ENCODE measurements at places on chromosomes 3 and 15.

DNA sequence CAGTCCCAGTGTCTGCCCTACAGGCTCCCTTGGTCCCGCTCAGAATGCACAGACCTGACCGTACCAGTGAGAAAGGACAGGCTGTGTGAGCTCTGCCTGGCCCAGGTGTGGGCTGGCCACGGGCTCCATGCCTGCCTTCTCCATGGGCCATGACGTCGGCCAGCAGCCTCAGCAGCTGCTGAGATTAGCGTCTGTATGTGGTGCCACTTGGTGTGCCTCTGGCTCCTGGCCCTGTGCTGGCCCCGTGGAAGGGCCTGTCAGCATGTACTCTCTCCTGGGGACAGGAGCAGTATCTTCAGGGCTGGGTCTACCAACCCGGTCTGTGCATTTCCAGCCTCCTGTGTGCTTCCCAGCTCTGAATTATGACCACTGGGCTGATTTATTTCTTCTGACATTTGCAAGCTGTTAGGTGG lies 25.7 kb downstream of the KLF13 start:
- DNase-seq = no peak

DNA sequence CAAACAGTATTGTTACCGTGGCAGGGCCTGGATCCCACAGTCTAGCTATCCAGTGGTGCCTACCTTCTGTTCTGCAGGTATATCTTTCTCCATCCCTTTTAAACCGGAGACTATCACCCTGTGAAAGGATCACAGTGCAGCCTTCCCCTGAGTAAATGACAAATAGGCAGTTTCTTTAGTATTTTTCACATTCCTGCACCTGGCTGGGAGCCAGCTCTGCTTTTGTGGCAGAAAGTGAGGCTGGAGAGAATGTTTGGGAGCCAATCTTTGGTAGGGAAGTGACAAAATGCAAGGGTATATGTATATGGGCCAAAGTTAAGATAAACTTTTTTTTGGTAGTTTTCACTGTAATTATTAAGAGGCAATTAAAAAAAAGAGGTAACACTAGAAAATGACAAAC lies 54.8 kb downstream of the ARHGEF26 start:
- no peak for DNase-seq

- no peak for DNase-seq
Measured at GRCh38 chr3:86801921-86802320, 189.0 kb downstream of the VGLL3 start.

DNA sequence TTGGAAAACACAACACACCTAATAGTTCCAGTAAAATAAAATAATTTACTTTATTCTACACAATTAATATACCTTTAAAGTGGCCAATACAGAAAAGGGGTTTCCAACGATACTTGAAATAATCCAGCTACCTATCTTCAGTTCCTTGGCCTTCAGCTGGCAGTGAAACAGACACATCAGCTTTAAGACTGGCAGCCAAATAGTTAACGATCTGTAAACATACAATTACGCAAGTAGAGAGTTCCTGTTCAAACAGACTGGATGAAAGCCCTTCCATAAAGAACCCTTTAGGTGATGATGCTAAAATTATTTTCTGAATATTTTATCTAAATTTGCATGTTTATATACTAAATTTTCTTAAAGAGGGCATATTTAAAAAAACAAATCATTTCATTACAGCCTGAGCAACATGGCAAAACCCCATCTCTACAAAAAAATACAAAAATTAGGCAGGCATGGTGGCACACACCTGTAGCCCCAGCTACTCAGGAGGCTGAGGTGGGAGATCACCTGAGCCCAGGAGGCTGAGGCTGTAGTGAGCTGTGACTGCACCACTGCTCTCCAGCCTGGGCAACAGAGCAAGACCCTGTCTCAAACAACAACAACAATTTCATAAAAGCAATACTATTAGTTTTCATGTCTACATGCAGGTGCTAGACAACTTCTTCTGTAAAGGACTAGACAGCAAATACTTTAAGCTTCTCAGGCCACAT lies 12.9 kb downstream of the DYNC1LI1 start:
- DNase-seq = no peak

DNA sequence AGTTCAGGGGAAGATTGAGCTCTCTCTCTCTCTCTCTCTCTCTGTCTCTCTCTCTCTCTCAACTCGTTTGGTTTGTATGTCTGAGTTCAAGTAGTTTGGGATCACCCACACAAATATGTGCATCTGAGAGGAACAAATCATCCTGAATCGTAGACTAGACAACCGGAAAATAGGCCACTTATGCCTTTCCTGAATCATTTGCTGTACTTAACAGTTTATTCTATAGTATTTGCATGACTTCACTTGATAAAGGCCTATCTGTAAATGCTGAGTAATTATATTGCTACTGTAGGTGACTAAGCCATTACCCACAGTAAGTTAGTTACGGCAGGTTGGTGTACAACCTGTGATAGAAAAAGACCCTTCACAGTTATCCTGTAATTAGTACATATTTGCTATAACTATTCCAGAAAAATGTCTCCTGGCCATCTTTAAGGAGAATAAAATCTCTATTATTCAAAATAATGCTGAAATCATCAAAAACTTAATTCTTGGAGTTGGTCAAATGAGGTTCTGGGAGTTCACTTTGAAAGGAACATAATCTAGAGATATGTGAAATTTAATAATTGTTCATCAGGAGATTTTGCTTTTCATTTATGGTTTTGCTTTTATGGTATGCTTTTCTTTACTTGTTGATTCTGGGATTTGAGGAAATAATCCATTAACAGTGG lies 31.1 kb downstream of the OXSM start:
- DNase-seq = no peak

DNA sequence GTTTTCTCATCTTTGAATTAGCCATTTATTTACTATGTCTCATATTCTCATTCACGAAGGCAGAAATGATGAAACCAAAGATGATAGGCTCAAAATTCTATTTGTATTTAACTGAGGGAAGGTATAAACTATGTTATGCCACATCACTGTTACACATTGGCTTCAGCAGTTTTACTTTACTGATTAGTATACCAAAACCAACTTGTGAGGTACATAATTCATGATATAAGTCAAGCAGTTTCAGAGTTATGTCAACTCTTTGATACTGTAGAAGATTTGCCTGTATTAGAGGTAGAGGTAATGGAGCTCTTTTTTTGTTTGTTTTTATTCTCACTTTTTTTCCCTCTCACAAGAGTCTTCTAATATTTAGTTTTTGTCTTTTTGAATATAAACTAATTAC lies 22.9 kb downstream of the CHMP2B start:
- DNase-seq = no peak

GRCh38 chr3:107375682-107376081 lies 1.6 kb upstream of the CCDC54 start:
- no peak for DNase-seq

DNA sequence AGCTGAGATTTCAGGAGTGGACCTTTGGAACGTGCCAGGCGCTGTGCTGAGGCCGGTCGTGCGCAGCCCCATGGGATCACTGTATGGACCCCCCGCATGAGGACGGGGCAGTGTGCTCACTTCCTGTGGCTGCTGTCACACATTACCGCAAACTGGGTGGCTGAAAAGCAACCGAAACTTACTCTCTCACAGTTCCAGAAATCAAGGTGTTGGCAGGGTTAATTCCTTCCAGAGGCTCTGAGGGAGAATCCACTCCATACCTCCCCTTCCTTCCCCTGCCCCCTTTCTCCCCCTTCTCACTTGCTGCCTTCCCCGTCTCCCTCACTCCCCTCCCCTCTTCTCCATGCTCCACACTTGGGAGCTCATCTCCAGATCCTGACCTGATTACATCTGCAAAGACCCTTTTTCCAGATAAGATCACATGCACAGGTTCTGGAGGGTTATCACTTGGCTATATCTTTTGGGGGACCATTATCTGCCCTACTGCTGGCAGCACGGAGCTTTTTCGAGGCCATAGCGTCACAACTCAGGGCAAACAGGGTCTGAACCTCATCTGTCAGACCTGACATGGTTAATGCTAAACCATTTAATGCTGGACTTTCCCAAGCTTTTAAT lies 41.2 kb downstream of the KLF13 start:
- no peak for DNase-seq

- no peak for DNase-seq
Measured at GRCh38 chr15:66860844-66861243, 158.8 kb downstream of the SMAD6 start.

DNA sequence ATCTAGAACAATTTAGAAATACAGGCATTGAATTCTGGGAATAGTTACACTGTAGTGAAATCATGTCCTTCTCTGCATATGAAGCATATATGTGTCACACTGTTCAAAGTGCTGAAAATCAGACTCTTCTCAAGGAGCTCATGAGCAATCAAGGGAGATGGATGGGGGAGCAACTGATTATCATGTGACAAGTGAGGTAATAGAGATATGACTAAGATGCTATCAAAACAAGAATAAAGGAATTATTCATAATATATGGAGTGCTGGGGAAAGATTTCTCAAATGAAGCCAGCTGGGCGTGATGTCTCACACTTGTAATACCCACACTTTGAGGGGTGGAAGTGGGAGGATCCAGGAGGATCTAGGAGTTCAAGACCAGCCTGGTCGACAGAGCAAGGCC lies 74.9 kb upstream of the CHRNB4 start:
- no peak for DNase-seq

GRCh38 chr3:143511174-143511879 lies 336.9 kb downstream of the SLC9A9 start:
- DNase-seq = no peak

- DNase-seq = no peak
Measured at GRCh38 chr3:59684766-59685165, 634.9 kb upstream of the CFAP20DC start.

DNA sequence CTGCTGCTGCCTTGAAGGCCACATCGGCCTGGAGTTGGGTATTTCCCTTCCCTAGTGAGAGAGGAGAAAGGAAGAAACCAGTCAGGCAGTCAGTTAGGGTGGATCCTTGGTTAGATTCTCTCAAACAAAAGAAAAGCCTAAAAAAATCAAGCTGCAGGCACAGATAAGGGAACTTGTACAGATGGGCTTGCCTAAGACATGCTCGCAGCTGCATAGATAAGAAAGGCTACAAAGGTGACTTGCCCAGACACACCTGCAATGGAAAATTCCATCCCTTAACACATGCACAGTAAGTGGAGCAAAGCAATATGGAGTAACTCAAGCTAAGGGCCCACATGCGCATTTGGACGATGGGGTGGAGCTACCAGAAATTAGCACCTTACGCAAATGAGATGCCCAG lies 199.7 kb upstream of the ARPP21 start:
- DNase-seq = no peak

GRCh38 chr15:91182101-91182500 lies 82.0 kb downstream of the SV2B start:
- no peak for DNase-seq

- DNase-seq = no peak
Measured at GRCh38 chr15:100940767-100941379, 21.7 kb downstream of the LRRK1 start.

DNA sequence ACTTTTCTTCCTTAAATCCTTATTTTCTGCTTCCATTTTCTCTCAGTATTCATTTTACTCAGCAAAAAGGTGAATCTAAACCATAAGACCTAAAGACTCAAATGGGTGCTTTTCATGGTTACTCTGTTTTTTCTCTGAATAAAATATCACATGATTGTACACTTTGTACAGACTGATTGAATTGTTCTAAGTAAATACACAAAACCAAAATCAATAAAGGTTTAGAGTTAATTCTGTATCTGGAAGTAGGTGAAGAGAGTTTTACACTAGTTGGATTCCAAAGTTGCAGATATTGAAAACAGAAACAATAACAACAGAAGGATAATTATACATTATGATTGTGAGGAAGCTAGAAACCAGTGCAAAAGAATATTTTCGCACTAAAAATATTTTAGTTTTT lies 546.2 kb downstream of the TUSC7 start:
- DNase-seq = no peak

DNA sequence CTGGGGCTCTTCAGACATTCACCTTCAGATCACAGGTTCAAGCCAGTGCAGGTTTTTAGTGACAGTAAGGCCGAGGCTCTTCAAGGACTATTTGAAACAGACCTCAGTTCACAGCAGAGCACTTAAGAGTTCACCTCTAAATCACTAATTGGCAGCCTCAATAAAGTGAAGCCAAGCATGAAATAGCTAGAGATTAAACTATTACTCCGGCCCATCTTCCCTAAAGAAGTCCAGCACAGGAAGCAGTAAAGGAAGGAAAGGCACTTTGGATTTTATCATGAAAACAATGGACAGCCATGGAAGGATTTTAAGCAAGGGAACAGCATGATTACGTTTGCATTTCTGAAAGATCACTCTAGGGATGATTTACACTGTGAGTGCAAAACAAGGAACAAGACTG lies 27.6 kb upstream of the ARL6 start:
- no peak for DNase-seq

GRCh38 chr15:91865950-91866349 lies 12.4 kb downstream of the SLCO3A1 start:
- DNase-seq = no peak

- no peak for DNase-seq
Measured at GRCh38 chr15:73369154-73369694, 466 bp upstream of the HCN4 start.

DNA sequence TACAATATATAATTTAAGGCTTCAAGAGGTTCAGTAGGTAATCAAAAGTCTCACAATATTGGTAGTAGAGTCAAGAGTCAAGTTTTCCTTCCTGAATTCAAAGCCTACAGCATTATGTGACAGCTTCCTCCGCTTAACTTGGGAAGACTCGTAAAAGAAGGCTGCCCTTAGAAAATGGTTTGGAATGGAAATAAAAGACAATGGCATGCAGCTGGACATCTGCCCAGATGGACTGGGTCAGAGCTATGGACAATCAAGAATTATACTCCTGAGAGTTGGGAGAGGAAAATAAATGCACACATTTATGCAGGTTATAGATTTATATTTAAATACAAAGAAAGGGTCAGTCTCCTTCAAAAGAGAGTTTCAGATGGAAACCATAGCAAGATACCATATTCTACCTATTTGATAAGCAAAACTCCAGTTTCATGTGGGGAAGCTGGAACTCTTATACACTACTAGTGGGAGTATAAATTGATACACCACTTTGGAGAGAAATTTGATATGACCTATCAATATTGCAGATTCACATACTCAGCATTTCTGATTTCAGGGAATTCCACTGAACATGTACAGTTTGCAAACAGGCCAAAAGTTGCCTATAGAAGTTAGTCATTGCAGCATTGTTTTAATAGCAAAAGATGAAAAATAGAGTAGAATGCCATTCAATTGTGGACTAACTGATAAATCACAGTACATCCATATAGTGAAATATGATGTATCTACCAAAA lies 6.1 kb downstream of the CRYBG3 start:
- DNase-seq = no peak

- DNase-seq = no peak
Measured at GRCh38 chr15:40053831-40054604, 15.0 kb upstream of the SRP14 start.

- DNase-seq = no peak
Measured at GRCh38 chr15:48720646-48721045, 75.1 kb upstream of the FBN1 start.

GRCh38 chr3:134769287-134769868 lies 25.7 kb upstream of the EPHB1 start:
- no peak for DNase-seq

GRCh38 chr3:149850787-149851584 lies 38.0 kb downstream of the RNF13 start:
- DNase-seq = no peak

All from thoracic aorta (tissue), 2 donors.